Activated naive CD8-positive, alpha-beta T cell treated with anti-CD3 and anti-CD28 coated beads, Interleukin-2, amount 50 U/mL, for 16 hours (primary cell): ENCODE measurements at places on chromosomes 11 and 22.
A peak's percentile ranks its signal among the peaks of the same experiment; 100 is the strongest.

DNA sequence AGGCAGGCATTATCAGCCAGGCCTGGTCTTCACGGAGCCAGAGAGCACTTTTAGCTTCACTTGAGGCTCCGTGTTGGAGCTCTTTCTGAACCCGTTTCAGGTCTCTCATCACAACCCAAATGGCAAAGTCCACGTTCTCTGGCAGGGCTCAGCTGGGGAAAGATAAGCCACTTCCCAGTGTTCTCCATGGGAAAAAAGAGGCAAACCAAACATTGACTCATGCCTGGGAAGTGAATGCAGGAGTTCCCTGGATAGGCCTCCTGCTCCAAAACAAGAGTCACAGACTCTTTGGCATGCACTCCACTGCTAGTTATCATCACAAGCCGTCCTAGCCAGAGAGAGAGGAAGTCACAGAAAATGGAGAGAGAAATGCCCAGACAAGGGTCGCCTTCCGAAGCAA lies 11.6 kb downstream of the OPCML start:
- no peak for DNase-seq

- no peak for DNase-seq
Observed at GRCh38 chr11:120501440-120501839, 10.1 kb upstream of the GRIK4 start.

DNA sequence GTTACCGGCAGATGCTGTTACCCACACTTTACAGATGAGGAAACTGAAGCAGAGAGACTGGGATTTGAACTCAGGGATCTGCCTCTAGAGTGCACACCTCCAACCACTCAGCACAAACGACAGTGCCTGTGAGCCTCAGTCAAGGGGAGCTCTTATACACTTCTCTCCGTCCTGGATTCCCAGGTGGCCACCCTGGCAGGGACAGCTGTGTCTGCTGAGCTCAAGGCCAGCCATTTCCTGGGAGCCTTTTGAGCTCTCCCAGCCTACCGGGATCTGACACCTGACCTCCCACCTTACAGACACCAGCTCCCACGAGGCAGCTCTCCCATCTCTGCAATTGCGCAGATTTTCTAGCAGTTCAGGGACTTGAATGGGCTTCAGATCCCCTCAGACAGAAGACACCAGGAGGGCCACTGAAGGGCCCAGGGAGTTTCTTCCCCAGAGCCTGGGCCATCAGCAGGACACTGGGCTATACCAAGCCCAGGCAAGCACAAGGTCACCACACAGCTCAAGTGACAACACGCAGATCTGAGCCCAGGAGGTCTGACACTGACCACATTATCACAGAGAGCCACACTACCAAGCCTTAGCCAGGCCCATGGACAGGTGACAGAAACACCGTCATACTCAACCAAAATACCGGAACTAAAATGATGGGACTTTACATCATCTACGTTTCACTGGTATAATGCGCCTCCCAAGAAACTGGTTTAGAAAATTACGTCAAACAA lies 17.1 kb downstream of the PDGFB start:
- DNase-seq, result no peak

- no peak for DNase-seq
Observed at GRCh38 chr22:23233752-23234408, 53.6 kb downstream of the BCR start.

GRCh38 chr11:30436801-30437200 lies 113.9 kb downstream of the ARL14EP start:
- DNase-seq, result no peak

DNA sequence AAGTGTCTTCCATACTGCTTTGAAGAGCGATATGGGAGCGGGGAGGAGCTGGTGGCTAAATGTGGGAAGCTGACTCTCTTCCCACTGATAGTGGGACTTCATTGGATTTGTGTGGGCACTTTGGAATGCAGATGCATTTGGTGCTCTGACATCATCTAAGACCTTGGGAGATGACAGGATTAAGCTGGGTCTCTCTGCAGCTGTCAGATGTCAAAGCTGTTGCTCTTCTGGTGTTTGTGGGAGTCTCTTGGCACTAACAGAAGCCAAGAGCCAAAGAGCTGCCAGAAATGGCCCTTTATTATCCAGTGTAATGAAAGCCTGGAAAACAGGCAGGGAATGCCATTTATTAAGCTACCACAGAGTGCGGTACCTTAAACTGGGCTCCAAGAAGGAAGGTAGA lies 20.6 kb downstream of the GRAMD1B start:
- DNase-seq, result no peak

DNA sequence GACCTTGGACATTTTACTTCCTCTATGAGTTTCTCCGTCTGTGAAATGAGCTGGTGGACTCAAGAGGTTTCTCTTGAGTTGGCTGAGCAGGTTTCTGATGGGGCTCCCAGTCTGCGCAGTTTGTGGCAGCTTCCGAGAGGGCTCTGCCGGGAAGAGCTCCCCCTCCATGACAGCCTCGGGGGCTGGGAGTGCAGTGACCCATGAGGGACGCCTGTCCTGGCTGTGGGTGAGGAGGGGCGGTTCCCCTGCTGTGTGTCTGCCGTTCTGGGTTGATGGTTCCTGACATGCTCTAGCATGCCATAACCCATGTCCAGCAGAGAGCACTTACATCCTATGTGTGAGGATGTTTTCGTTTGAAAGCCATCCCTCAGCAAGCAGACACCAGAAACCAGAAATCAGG lies 14.8 kb downstream of the CSF2RB start:
- DNase-seq, result no peak

DNA sequence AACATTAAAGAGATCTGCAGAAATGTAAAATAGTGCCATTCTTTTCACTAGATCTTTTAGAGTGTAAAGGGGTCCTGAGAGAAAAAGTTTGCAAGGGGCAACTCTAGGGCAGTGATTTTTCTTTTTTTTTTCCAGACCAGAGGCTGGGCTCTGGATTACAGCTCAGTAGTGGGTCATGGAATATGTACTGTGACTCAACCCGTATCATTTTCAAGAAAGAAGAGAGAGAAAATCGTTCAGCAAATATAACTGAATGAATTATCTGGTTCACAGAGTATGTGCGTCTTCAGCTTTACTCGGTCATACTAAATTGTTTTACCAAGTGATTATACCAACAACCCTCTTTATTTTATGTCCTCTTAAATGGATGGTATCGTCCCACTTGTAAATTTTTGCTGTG lies 3.8 kb downstream of the CEP57 start:
- DNase-seq, result no peak

GRCh38 chr11:124207102-124207792 lies 24.1 kb downstream of the OR10D3 start:
- DNase-seq, result no peak

- no peak for DNase-seq
Observed at GRCh38 chr11:88103337-88104206, 71.7 kb downstream of the RAB38 start.

DNA sequence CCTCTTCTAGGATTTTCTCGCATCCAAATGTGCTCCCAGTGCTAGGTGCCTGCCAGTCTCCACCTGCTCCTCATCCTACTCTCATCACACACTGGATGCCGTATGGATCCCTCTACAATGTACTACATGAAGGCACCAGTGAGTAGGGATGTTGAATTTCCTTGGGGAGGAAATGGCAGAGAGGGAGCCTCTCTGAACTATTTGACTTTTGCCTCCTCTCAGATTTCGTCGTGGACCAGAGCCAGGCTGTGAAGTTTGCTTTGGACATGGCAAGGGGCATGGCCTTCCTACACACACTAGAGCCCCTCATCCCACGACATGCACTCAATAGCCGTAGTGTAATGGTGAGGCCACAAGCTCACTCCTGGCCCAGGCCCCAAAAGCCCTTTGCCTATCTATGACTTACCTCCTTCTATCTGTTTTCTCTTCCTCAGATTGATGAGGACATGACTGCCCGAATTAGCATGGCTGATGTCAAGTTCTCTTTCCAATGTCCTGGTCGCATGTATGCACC lies 2.5 kb downstream of the TAF10 start:
- DNase-seq, result no peak

DNA sequence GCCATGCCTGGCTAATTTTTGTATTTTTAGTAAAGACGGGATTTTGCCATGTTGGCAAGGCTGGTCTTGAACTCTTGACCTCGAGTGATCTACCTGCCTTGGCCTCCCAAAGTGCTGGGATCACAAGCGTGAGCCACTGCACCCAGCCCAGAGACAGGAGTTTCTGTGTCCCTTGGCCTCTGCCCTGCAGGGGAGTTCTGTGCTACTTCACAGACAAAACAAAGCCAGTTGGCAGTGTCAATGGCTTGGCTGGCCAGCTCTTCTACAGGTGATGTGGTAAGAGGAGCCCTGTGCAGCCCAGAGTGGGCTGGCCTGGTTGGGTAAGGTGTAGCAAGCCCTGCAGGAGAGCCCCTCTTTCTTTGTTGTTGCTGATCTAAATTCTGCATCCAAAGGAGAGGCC lies 60.5 kb upstream of the SHISAL1 start:
- DNase-seq, result no peak

DNA sequence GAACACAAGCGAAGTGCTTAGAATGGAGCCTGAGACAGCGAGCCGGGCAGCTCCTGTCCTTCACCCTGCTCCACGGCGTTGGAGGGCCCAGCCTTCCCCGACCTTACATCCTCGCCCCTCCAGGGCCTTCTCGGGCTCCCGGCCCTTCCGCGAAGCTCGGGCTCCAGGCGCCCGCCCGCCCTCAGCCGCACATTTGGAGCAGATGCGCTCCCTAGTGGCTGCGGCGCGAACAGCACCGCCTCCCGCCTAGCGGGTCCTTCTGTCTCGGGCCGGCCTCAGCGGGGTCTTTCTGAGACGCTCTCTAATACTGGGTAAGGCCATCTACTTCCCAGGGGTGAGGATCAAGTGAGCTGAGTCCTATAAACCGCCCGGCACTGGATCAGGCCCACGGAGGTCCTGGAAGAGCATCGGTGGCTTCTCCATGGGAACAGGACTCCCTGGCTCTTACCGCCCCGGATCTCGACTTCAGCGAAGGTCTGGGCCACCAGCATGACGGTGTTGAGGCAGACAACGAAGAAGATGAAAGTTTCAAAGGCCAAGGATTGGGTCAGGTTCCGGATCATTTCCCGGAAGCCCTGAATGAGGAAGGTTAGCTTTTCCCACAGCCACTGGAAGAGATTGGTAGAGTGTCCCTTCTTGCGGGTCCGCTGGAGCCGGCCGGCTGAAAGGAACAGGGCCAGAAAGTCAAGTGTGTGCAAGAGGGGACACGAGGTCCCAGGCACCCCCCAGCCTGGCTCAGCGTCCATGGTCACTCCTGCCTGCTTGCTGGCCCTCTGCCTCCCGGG lies 3.7 kb downstream of the CATSPER1 start:
- peak; percentile 63 for DNase-seq

GRCh38 chr22:38843657-38844314 lies at the start of gene NPTXR:
NPTXR (minus strand) TSS chr22:38844028.
- no peak for DNase-seq

DNA sequence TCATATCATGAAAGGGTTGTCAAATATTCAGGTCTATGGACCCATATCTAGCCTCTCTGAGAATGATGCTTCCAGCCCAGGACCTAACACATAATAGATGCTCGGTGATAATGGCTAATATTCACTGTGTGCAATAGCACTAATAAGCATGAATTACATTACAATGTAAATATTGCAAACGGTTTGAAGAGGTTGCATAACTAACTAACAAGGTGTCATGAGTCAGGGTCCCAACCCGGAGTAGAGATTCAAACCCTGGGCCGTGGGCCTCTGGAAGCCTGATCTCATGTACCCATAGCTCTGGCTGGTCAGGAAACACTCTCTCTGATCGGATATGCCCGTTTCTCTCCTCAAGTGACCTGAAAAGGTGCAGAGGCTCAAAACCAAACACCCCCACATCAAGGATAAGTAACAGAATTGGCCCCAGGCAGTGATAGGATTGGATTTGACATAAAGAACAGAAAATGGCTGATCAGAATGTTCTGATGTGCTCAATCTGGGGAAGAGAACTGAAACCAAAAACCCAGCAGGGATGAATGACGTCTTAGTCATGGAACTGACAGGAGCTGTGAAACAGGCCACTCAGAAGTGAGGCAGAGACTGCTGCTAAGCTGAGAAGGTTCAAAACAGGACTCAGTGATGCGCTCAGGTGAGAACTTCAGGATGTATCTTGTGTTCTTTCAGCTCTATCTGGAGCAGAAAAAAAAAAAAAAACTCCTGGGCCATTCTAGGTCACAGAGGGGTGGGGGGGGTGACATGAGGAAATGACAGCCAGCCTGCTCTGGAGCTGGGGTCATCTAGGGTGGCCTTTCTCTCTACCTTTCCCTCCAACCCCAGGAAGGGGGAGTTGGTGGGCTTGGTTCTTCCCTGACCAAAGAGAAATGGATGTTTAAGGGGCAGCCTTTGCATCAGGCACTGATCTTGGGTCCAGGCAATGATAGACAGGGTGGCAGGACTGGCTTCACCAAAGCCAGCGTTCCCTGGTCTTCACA lies 6.6 kb upstream of the KCTD17 start:
- DNase-seq, result no peak

DNA sequence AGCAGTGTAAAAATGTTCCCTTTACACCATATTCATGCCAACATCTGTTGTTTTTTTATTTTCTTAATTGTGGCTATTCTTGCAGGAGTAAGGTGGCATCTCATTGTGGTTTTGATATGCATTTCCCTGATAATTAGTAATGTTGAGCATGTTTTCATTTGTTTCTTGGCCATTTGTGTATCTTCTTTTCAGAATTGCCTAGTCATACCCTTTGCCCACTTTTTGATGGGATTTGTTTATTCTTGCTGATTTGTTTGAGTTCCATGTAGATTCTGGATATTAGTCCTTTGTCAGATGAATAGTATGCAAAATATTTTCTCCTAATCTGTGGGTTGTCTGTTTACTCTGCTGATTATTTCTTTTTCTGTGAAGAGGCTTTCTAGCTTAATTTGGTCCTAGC lies 98.9 kb upstream of the SERPIND1 start:
- DNase-seq, result no peak

DNA sequence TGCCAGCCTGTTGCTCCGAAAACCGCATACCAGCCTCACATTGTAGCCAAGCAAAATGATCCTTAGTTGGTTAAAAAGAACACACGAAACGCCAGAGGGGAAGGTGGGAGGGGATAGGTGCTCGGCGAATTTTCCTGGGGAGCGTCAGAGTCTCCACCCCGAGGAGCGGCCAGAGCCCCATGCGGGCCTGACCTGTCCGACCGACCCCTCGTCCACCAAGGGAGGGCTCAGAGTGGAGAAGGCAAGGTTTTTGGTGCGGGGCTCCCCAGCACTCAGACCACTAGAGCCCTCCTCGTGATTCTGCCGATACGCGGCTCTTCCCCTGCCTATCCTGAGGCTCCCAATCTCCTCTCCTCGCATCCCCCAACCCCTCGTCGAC lies 39.6 kb downstream of the DIXDC1 start:
- DNase-seq, result no peak

DNA sequence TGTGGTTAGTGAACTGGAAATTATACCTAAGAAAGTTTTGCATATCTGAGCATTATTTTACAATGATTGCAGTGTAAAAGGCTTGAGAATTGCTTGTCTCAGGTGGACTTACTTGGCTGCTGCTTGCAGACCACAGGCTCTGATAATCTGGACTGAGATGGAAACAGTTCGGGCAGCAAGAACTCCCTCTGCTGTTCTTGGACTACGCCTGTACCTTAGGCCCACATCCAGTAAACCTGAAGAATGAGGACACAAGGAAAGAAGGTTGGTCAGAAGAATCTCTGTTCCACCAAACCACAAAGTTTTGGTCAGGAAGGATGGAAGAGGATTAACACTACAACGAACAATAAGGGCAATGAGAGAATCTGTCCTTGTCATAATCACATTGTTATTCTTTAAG lies 80.1 kb downstream of the C2CD3 start:
- DNase-seq, result no peak
